ENCODE measurements at places on chromosomes 1 and 21. TPM values are rescaled to one million over a fixed set of nuclear protein-coding genes. Genes with fewer than 3 reads are reported as not detected.

The RNU1-2 gene
- not detected for polyA plus RNA-seq

The KCNJ6 gene
- 0.50 TPM for polyA plus RNA-seq

The RAB7B gene
- not detected for polyA plus RNA-seq

The SLC44A5 gene
- polyA plus RNA-seq: 4.6 TPM

The ILDR2 gene
- 14.1 TPM for polyA plus RNA-seq

The TMEM9 gene
- polyA plus RNA-seq: 126 TPM

The HEYL gene
- not detected for polyA plus RNA-seq

The TNFRSF9 gene
- not detected for polyA plus RNA-seq

The AMY1B gene
- polyA plus RNA-seq: not detected

The A3GALT2 gene
- polyA plus RNA-seq: not detected

The LMX1A gene
- polyA plus RNA-seq: not detected

The CLIC6 gene
- not detected for polyA plus RNA-seq

The CRNN gene
- polyA plus RNA-seq: not detected

The JAM2 gene
- polyA plus RNA-seq: 10.5 TPM

The KRTAP10-8 gene
- polyA plus RNA-seq: not detected

The KCNT2 gene
- polyA plus RNA-seq: 3.4 TPM

The BMP8B gene
- not detected for polyA plus RNA-seq

The NKAIN1 gene
- 2.3 TPM for polyA plus RNA-seq

The NLRP3 gene
- polyA plus RNA-seq: 12.5 TPM

The PDZK1 gene
- polyA plus RNA-seq: 5.2 TPM

The CCDC17 gene
- polyA plus RNA-seq: not detected

The LRRC38 gene
- not detected for polyA plus RNA-seq

The DDR2 gene
- 1.1 TPM for polyA plus RNA-seq

The VCAM1 gene
- polyA plus RNA-seq: 0.71 TPM

The SLC37A1 gene
- 18.5 TPM for polyA plus RNA-seq

The ATP1A2 gene
- polyA plus RNA-seq: 60.5 TPM

The TMCC2 gene
- 0.93 TPM for polyA plus RNA-seq

The CAMK2N1 gene
- 132 TPM for polyA plus RNA-seq

The FALEC gene
- not detected for polyA plus RNA-seq

The RBM34 gene
- polyA plus RNA-seq: 163 TPM

The NEXN gene
- 180 TPM for polyA plus RNA-seq

The S100A3 gene
- polyA plus RNA-seq: not detected

The ALX3 gene
- not detected for polyA plus RNA-seq

The MCM3AP gene
- polyA plus RNA-seq: 10.8 TPM

The AKT3 gene
- 35.7 TPM for polyA plus RNA-seq

The BTBD19 gene
- polyA plus RNA-seq: not detected

The IGFN1 gene
- polyA plus RNA-seq: not detected

The ENAH gene
- 2.5 TPM for polyA plus RNA-seq

Measured in Purkinje cell (primary cell).